HFFc6 (cell line): ENCODE measurements at places on chromosomes 4 and X. TPM values are rescaled to one million over a fixed set of nuclear protein-coding genes. Genes with fewer than 3 reads are reported as not detected.

DNA sequence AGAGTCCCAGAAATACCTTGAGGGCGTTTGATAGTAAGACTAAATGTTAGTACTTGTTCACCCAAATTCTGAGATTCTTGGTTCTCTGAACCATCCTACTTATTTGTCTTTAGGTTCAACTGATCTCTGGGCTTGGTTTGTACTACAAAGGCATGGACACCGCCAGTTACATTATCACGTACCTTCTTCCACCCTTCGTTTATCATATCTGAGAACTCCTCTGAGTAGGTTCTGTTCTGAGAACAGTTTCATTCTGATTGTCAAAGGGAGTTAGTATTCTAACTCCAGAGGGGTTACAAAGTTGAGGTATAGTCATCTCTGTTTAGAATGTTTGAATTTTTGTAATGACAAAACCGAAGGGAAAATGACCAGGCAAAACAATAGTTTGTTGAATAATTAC, 19.3 kb downstream of the ZFX start:
- DNase-seq, result no peak

Gene POU3F4
- total RNA-seq, result not detected in 3 replicates

- DNase-seq, result no peak
Measured at GRCh38 chr4:37884855-37885487, 5.9 kb upstream of the TBC1D1 start.

DNA sequence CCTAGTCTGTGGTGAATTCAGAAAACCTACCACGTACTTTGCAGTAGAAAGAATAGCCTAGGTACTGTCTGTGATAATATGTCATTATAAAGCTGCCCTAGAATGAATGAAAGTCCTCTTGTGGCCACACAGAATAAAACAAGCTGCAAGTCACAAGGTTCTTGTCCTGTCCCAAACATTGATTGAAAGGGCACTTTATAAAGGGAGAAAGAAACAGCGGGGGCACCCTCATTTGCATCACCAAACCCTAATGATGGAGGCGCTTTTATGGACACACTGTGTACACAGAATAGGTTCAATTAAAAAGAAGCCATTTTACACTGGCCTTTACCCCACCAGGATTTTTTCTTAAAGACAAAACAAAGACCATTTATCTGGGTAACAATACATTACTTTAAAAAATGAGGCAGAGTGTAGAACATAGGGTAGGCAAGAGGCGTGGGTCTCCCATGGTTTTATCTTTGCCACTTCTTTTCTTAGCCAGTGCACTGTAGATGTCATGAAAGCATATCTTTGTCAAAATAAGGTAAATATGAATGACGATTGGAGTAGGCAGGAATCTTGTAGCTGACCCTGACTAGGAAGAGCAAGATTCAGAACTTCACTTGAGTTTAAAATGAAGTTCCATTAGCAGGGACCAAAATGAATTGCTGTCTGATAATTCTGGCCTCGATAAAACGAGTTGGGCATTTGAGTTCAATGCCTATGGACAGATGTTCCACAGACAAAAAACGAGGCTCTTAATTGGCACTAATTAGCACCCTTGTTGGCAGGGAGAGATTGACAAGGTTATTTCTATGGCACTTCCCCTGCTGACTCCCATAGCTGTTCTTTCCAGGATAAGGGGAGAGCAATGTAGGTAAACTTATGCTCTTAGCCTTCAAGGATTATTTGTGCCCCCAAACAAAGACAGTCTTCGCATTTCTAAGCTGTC, 365.1 kb downstream of the AFF2 start:
- no peak for DNase-seq

DNA sequence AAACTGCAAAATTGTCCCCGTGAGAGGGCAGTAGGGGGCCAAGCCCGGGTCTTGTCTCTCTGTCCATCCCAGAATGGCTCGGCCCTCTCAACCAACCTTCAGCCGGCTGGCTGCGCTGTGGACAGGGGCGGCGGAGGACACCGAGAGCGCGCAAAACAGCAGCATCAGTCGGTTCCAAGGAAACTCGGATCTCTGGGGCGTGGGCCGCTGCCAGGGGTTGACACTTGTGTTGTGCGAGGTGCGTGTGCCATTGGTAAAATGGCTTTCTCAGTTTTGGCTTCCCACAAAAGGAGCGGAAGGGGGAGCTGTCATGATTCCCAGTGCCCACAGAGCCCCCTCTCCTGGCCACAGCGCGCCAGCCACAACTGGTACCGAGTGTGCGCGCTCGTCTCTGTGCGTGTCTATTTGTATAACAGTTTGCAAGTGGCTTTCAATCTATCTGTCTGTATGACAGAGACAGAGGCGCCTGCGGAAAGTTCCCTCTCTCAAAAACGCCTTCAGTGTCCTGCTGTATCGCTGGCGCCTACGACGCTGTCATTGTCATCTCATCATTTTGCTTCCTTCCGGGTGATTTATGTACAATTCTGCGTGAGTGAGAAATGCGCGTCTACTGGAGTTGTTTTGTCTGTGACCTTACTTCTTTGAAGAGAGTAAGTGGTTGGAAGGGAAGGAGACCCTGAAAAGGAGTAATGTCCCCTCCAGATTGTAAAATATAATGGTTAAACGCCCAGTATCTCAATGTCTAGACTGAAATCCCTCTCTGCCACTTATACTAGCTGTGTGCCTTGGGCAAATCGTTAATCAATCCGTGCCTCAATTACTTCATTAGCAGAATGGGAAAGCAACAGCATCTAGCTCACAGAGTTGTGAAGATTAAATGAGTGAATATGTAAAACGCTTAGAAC, 1.8 kb downstream of the DKK2 start:
- peak; percentile 20 for DNase-seq

- peak; percentile 41 for DNase-seq
Measured at GRCh38 chr4:2936773-2937145, 26.4 kb downstream of the NOP14 start.

DNA sequence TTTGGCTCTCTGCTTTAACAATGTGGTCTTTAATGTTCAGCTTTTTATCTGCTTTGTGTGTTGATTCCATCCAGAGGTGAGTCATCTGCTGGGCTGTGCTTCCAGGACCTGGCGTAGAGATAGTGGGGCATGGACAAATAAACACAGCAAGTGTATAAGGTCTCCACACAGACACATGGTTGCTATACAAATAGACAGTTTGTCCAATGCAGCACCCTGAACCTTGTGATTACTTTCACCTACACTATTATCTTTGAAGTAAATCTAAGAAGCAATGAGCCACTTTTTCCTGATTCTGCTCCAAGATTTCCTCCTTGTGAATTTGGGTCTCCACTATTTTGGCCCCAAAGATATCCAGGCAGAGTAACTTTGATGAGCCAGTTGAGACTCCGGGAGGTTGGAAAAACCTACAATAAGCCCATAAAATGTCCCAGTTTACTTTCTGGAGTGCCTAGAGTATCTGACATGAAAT, 12.1 kb downstream of the PPARGC1A start:
- no peak for DNase-seq

- DNase-seq, result peak; percentile 82
Measured at GRCh38 chr4:56937262-56937661, 29.6 kb downstream of the REST start.

- no peak for DNase-seq
Measured at GRCh38 chr4:70239884-70240591, 2.4 kb upstream of the CSN3 start.

DNA sequence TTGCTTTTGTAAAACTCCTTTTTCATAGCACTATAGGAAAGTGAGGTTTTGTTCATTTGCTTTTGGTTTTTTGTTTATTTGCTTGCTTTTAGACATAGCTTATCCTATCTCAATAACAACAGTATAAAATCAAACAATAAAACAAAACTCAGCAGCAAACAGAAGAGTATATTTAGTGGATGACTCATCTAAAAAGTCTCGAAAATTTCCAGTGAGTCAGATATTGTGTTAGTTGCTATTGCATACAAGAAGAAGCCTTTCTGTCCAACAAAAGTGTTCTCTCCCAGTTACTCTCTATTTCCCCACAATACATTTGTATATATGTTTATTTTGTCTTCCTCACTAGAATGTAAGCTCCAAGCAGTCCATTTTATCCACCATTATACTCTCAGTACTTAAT, 36.0 kb upstream of the NPNT start:
- DNase-seq, result peak; percentile 65
